Small intestine (tissue), 16 donors: ENCODE measurements at places on chromosomes 2 and 18. TPM values are rescaled to one million over a fixed set of nuclear protein-coding genes. Genes with fewer than 3 reads are reported as not detected.

Gene APCDD1
- polyA plus RNA-seq, result 0.67 TPM

Gene LONRF2
- polyA plus RNA-seq, result not detected

Gene FAM110C
- polyA plus RNA-seq, result 28.3 TPM

Gene LHCGR
- not detected for polyA plus RNA-seq

Gene GULP1
- polyA plus RNA-seq, result 21.0 TPM

Gene ABCA12
- polyA plus RNA-seq, result not detected

Gene SNX17
- 66.9 TPM for polyA plus RNA-seq

Gene MGAT4A
- 28.9 TPM for polyA plus RNA-seq

Gene CDK15
- 0.54 TPM for polyA plus RNA-seq

Gene LIMS2
- 2.2 TPM for polyA plus RNA-seq

Gene RTN4
- polyA plus RNA-seq, result 98.1 TPM

Gene SLC14A1
- polyA plus RNA-seq, result not detected

Gene GFPT1
- 15.9 TPM for polyA plus RNA-seq

Gene ELOA2
- not detected for polyA plus RNA-seq

Gene SLC35F6
- 15.6 TPM for polyA plus RNA-seq

Gene GDF7
- 0.16 TPM for polyA plus RNA-seq

Gene RNMT
- polyA plus RNA-seq, result 9.8 TPM

Gene AQP4
- polyA plus RNA-seq, result 0.38 TPM

Gene CRYGC
- polyA plus RNA-seq, result not detected

Gene VWA3B
- 0.16 TPM for polyA plus RNA-seq

Gene DSG2
- polyA plus RNA-seq, result 66.9 TPM

Gene CGREF1
- polyA plus RNA-seq, result 7.8 TPM

Gene CCDC74A
- polyA plus RNA-seq, result 1.6 TPM

Gene ATOH8
- 1.6 TPM for polyA plus RNA-seq

Gene KYNU
- 3.8 TPM for polyA plus RNA-seq

Gene CACNB4
- 0.27 TPM for polyA plus RNA-seq

Gene POTEC
- not detected for polyA plus RNA-seq

Gene TMEM131
- polyA plus RNA-seq, result 12.3 TPM

Gene CCL20
- polyA plus RNA-seq, result 9.7 TPM

Gene ACADL
- not detected for polyA plus RNA-seq

Gene FSHR
- polyA plus RNA-seq, result not detected

Gene SETBP1
- polyA plus RNA-seq, result 0.54 TPM

Gene SLC16A14
- 2.0 TPM for polyA plus RNA-seq

Gene PPM1B
- polyA plus RNA-seq, result 38.9 TPM

Gene POTEJ
- polyA plus RNA-seq, result not detected

Gene KCNJ3
- polyA plus RNA-seq, result 6.5 TPM

Gene MRPL19
- 29.7 TPM for polyA plus RNA-seq

Gene ANKRD62
- polyA plus RNA-seq, result not detected

Gene SERPINB7
- polyA plus RNA-seq, result not detected
